ENCODE measurements at places on chromosomes 4 and X. TPM values are rescaled to one million over a fixed set of nuclear protein-coding genes. Genes with fewer than 3 reads are reported as not detected.

- no peak for DNase-seq
Observed at GRCh38 chr4:140776556-140776955, 20.4 kb upstream of the TBC1D9 start.

- DNase-seq: no peak
Observed at GRCh38 chr4:57124145-57124544, 14.0 kb upstream of the IGFBP7 start.

The CXCL5 gene
- total RNA-seq: 0.41 TPM

- no peak for DNase-seq
Observed at GRCh38 chr4:24775750-24776149, 19.6 kb upstream of the SOD3 start.

- no peak for DNase-seq
Observed at GRCh38 chrX:40177117-40177430, 79.3 kb upstream of the BCOR start.

GRCh38 chrX:154412468-154412867 lies 1.1 kb downstream of the TAFAZZIN start:
- no peak for DNase-seq

DNA sequence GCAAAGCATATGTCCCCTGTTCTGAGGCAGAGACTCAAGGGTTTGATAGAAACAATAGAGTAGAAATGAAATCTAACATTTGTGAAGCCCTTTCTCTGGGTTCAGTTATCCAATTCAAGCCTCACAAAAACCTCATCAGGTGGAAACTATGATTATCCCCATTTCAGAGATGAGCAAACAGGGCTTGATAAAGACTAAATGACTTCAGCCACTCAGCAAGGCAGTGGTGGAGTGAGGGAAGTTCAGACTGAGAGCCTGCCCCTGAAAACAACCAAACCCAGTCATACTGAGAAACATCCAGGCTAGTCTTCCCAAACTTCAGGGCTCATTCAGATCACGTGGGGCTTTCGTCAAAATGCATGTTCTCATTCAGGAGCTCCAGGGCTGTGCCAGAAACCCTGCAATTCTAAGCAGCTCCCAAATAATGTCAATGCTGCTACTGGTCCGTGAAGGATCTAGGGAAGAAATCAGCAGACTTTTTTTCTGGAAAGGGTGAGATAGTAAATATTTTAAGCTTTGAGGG lies 109.6 kb upstream of the KIT start:
- no peak for DNase-seq

The SULT1B1 gene
- 0.08 TPM for total RNA-seq

GRCh38 chrX:22538580-22538979 lies 265.9 kb downstream of the CBLL2 start:
- no peak for DNase-seq

DNA sequence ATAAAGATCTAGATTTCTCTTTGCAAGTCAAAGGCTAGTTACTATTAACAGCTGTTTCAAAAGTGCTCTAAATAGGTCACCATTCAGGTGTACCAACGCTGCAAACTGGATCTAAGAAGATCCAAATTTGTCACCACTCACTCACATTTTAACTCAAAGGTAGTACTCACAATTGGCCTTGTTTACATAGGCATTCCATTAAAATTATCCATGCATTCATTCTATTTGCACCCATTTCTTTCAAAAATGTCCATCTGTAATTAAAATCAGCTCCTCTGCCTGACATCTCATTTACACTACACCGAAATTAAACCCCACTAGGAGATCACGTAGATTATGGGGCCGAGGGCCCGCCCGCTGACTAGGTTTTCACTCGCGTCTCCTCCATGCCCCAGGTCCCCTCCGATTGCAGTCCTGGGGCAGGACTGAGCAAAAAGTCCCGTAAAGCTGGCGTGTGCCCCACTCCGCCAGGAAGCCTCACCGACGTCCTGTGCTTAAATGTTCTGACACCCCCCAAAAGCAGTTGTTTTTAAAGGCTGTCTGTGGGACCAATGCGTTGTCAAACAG lies 1.3 kb upstream of the ING2 start:
- DNase-seq: no peak

GRCh38 chr4:2484993-2485392 lies 16.1 kb downstream of the RNF4 start:
- DNase-seq: no peak

DNA sequence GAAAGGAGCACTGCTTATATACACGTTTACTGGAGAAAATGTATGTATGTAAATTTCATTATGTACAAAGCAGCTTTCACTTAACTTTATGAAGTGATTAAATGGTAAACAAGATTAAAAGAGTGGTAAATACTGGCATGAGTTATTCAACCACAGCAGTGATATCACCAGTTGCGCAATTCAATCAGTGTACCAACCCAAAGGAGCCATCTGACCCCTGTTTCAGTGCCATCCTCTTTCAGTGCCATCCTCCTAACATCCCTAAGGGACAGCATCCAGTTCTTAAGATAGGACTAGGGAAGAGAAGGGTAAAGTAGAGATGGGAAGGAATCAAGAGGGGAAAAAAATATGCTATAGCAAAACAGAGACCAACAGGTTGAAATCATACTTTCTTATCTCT lies 16.2 kb downstream of the HPF1 start:
- DNase-seq: no peak

- DNase-seq: no peak
Observed at GRCh38 chr4:185040523-185040922, 22.2 kb downstream of the HELT start.

DNA sequence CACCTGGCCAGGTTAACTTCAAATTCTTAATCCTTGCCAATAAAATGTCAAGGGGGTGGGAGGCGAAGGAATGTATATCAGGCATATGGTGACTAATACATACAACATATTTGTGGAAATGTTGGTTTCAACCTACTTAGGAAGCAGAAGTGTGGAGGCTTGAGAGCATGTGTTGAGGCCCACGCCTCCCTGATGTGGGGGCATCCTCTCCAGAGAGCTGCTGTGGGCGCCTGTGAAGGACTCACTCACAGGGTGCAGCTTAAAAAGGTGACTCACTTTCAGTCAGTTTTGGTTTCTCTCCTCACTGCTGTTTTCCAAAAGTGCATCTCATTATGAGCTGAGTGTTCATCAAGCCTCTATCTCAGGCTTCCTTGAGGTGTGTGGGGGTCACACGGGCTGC lies 27.5 kb downstream of the LNX1 start:
- no peak for DNase-seq

The CCDC120 gene
- total RNA-seq: 5.4 TPM

GRCh38 chr4:8312069-8312445 lies 42.5 kb downstream of the HTRA3 start:
- DNase-seq: no peak

DNA sequence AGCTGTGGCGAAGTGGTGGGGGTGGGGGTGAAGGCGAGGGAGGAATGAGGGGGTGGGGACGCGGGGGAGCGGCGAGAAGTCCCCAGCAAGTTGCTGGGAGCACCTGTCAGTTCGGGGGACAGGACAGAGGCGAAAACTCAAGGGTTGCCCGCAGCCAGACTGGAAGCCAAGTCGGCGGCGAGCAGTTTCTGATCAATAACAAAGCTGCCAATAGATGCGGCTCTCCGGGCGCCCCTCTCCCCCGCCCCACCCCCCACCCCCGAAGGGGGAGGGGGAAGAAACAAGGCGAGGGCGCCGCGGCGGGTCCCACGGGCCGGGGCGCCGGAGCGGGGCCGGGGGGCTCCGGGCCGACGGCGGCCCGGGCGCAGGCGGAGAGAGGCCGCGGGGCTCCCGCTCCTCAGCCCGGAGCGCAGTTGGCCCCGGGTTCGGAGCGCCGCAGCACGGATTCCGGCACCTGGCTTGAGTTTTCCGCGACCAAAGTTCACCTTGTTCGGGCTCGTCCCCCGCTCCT lies 379 bp downstream of the PDGFC start:
- DNase-seq: peak; percentile 38

The RAB41 gene
- not detected for total RNA-seq

- no peak for DNase-seq
Observed at GRCh38 chr4:151660676-151661075, 100.1 kb downstream of the GATB start.

DNA sequence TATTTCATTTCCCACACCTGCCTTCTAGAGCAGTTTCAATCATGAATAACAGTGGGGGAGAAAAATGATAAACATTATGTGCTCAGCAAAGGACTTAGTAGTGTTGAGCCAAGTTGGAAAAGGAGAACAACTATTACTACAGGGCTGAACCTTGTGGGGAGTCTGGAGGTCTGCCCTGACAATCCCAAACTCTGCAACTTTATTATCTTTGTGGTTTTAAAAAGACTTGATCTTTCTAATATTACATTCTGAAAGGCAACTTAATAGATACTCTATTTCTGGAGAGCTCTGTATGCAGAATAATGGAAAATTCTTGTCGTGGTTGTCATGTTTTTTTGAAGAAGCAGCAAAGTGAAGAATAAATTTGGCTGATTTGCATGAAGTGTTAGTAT lies 116.1 kb downstream of the SPCS3 start:
- DNase-seq: no peak

DNA sequence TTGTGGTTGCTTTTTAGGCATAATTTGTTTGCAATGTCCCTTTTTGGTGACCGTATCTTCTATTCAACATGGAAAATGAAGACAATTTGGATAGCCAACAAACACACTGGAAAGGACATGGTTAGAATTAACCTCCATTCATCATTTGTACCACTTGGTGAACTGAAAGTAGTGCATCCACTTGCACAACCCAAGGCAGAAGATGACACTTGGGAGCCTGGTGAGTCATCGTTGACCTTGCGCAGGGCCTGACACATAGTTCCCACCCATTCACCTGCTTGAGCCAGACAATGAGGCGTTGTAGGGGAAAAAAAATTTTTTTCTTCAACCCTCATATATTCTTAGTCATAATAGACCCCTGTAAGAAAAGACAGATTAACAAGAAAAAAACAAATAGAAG lies 32.4 kb downstream of the EGF start:
- DNase-seq: no peak

The FAM9B gene
- not detected for total RNA-seq

DNA sequence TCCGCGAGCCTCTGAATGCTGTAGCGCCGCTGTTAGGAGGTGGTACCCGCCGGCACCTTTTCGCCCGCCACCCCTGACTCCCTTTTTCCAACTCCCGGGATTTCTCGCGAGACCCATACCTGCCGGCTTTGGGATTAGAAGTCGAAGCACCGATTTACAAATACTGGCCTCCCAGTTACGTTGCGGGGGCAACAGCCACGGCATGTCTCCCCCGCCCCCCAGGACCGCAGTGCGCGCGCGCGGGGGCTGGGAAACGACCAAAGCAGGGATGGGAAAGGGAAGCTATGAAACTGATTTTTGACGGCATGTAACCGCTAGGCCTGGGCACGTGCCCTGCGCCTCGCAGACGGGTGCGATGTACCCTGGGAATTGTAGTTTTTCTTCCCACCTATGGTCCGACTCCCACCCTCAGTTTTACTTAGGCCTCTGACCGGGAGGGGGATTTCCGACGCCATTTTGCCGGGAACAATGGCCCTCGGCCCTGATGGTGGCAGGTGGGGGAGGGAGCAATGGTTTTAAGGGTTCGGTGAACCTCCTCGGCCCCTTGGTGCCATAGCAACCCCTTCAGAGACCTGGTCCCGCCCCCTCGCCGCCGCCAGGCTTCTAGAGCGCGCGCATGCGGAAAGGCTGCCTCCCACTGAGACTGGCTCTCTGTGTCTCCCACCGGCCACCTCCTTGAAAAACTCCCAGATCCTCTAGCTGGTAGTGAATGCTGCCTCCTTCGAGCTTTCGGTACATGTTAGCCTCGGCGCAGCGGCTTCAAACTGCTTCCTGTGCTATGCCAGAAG lies 772 bp upstream of the WNK3 start:
- peak; percentile 49 for DNase-seq

- DNase-seq: no peak
Observed at GRCh38 chr4:52091801-52092200, 40.7 kb downstream of the SPATA18 start.

DNA sequence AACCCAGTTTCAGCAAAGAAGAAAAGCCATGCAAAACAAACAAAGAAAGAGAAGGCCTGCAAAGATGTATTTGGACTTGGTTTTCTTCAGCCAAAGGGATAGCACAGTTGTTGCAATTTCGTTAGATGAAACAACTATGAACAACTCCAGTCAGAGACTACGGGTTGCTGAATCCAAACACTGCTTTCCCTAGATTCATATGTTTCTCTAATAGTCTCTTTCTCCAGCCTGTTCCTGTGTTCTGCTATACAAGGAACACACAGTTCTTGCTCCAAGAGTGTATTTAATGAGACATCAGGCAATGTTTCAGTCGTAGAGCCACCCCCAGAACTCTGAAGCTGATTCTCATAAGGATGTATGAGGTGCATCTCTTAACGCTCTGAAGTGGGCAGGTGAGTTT lies 162.5 kb upstream of the TBL1X start:
- no peak for DNase-seq

The COL25A1 gene
- total RNA-seq: 0.16 TPM

- no peak for DNase-seq
Observed at GRCh38 chrX:16060252-16060651, 63.1 kb upstream of the GRPR start.

- no peak for DNase-seq
Observed at GRCh38 chrX:41265615-41266014, 68.3 kb upstream of the DDX3X start.

DNA sequence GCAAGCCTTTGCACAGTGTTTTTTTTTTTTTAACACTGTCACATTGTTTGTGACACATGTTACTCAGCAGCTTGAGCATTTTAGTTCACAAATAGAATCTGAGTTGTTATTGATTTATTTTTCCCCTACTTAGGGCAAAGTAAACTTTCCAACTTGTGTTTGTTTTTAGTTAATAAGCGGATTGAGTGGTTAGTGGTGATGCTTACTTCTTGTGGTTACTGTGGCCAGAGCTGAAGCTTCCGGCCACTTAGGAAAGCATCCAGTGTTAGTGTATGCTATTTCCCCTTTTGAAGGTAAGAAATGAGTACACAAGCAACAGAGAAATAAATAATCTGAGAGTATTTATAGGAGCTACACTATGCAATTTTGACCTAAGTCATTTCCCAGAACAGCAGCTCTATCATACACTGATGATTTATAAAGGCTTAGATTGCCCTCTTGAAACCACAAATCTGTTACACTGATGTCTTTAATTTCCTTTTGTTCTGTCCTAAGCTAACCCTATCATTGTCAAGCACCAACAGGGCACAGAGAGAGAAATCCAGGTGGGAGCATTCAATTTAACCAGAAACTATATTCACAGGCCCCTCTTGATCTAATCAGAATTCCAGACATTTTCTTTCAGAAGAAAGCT lies 2464.6 kb downstream of the PCDH7 start:
- no peak for DNase-seq

The SLITRK2 gene
- 0.67 TPM for total RNA-seq

DNA sequence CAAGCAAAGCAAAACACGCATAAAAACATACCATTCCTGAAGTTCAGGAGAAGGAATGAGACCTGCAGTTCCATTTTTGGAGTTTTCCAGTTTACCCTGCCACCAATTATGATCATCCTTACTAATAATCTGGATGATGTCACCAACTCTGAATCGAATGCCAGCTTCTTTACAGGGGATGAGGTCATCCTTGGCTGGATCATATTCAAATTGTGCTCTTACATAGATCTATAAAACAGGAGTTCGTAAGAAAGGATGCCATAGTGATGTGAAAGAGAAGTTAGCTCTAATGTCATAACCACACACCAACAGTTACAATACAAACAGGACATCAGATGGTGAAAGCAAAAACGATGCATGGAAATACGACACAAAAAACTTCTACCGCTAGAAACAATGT lies 106.5 kb downstream of the NYX start:
- no peak for DNase-seq

The TKTL2 gene
- total RNA-seq: not detected

All from pancreas (tissue), 10 donors.